Nephron progenitor cell (in vitro differentiated cells): ENCODE measurements at places on chromosomes 2 and 18.

DNA sequence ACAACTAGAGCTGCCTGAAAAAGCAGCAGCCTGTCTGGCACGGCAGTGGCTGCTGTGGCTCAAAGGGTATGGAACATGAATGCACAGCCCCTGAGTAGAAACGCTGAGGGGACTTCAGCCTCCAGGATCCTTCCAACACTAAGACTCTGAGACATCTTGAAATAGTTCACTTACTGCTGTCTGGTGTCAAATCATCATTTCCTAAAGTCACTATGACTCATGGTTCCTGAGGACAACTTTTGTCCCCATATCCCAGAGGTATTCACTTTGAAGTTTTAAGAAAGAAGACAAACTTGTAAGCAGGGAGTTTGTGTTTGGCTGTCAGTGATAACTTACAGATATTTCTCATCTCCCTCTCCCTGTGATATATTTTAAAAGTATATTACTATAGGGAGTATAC lies 33.3 kb upstream of the NEB start:
- no peak for DNase-seq
- peaks cover 21% of the 10 kb centered on the region for H3K36me3 ChIP-seq
- no peaks in the 10 kb centered on the region for H3K27me3 ChIP-seq
- H3K4me1 ChIP-seq = peaks cover 50% of the 10 kb centered on the region

DNA sequence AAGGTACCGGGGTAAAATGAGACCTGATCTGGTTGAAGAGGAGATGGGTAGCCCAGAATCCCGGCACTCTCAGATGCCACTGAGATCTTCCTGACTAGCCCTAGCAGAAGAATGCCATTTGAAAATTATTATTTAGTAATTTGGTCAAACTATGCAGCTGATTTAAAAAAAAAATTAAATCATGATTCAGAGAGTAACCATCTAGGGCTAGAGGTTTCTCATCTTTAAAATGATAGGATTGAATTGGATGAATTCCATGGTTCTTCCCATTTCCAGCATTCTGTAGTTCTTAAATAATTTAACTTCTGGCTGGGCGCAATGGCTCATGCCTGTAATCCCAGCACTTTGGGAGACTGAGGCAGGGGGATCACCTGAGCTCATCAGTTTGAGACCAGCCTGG lies 106.1 kb downstream of the MYO1B start:
- H3K27me3 ChIP-seq = no peaks in the 10 kb centered on the region
- no peak overlapping the region for H3K27ac ChIP-seq

- no peak for DNase-seq
- H3K36me3 ChIP-seq = no peaks in the 10 kb centered on the region
- H3K27me3 ChIP-seq = peaks cover 24% of the 10 kb centered on the region
- H3K4me3 ChIP-seq = no peak overlapping the region
Observed at GRCh38 chr18:51655327-51655698, 457.8 kb upstream of the MEX3C start.

DNA sequence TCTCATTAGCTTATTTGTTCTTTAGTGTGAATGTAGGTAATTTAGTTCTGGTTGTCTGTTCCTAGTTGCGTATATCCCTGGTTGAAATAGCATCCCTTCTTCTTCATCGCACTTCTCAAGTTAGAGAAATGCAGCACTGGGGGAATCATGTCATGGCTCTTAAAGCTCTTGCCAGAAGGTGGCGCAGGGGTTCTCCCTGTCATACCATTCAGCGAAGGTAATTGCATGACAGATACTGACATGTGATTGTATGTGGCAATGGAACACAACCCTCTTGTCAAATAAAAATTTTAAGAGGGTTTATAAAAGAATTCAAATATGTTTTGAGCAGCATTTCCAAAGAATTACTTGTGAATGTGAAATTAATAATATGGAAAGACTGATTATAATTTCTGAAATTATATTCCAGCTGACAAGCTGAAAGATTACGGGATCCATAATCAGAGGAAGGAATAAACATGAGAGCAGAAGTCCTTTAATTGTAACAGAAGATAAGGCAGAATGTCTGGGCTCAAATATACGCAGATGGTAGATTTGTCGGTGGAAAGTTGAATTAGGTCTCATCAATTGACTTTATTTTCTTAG lies 411.7 kb downstream of the DSEL start:
- no peak overlapping the region for H3K4me3 ChIP-seq
- DNase-seq = peak; percentile 71
- H3K27ac ChIP-seq = no peak overlapping the region
- H3K36me3 ChIP-seq = no peaks in the 10 kb centered on the region
- peaks cover 6% of the 10 kb centered on the region for H3K27me3 ChIP-seq
- H3K4me1 ChIP-seq = no peaks in the 10 kb centered on the region

- H3K4me3 ChIP-seq = no peak overlapping the region
- H3K27me3 ChIP-seq = peaks cover 2% of the 10 kb centered on the region
- H3K4me1 ChIP-seq = no peaks in the 10 kb centered on the region
- H3K27ac ChIP-seq = no peak overlapping the region
- DNase-seq = no peak
- H3K36me3 ChIP-seq = no peaks in the 10 kb centered on the region
Observed at GRCh38 chr2:191783416-191783815, 63.5 kb downstream of the CAVIN2 start.

- H3K27ac ChIP-seq = peak overlapping the region; percentile 66
- H3K4me1 ChIP-seq = peaks cover 98% of the 10 kb centered on the region
- peaks cover 20% of the 10 kb centered on the region for H3K36me3 ChIP-seq
- no peak for DNase-seq
Observed at GRCh38 chr18:48932462-48932818, 18.3 kb downstream of the SMAD7 start.

- no peak overlapping the region for H3K4me3 ChIP-seq
- H3K4me1 ChIP-seq = peaks cover 58% of the 10 kb centered on the region
- peaks cover 7% of the 10 kb centered on the region for H3K27me3 ChIP-seq
Observed at GRCh38 chr2:66576561-66577320, 141.8 kb downstream of the MEIS1 start.

DNA sequence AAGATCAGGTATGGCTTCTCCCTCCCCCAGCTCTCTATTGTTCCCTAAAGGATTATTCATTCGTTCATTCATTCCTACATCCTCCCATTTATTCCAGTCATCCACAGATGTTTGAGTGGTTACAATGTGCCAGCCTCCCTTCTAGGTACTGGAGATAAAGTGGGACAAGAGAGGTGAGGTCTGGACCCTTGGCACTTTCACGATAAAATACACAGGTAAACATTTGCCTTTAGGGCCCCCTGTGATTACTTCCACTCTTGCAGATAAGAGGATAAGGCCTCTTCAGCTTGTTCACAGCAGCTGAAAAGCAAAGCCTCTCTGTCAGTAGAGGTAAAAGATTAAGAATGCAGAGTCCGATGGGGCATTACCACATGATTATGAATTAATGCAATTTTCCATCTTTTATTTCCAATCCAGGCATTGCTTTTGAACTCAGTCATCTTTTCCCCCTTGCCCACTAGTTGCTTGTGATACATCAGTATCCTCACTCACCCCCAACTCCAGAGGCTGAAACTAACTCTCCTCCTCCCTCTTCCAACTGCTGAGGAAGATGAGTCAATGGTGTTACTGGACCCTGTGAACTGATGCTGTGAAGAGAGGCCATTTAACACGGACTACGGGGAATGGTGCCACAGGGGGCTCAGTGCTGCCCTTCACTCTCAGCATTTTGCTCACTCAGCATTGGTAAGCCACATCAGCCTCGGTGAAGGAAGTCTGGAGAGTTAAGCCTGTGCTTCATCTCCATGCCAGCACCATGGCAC lies 1.1 kb upstream of the DPP4 start:
- no peak for DNase-seq
- H3K36me3 ChIP-seq = no peaks in the 10 kb centered on the region
- H3K4me1 ChIP-seq = peaks cover 15% of the 10 kb centered on the region
- H3K27me3 ChIP-seq = peaks cover 64% of the 10 kb centered on the region
- H3K4me3 ChIP-seq = peak overlapping the region; percentile 77
- H3K27ac ChIP-seq = no peak overlapping the region
